Spinal cord (tissue), 10 donors: ENCODE measurements at places on chromosomes 7 and 10. TPM values are rescaled to one million over a fixed set of nuclear protein-coding genes. Genes with fewer than 3 reads are reported as not detected.

COL26A1 gene
- 49.3 TPM for polyA plus RNA-seq

NRCAM gene
- 148 TPM for polyA plus RNA-seq

TYW1B gene
- polyA plus RNA-seq, result 5.0 TPM

NPY4R2 gene
- 0.24 TPM for polyA plus RNA-seq

CUZD1 gene
- 1.9 TPM for polyA plus RNA-seq

MRLN gene
- polyA plus RNA-seq, result not detected

DNA sequence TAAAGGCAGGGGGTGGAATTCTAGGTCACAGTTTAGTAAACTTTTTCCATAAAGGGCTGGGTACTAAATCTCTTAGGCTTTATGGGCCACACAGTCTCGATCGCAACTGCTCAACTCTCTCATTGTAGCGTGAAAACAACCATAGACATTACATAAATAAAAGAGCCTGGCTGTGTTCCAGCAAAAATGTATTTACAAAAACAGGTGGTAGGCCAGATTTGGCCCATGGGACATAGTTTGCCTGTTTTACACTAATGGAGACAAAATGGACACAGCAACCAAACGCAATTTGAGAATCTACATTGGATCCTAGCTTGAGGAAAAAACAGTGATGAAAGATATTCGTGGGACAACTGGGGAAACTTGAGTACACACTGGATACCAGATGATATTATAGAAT, 23.2 kb upstream of the MALSU1 start:
- no peak for DNase-seq

- no peak for DNase-seq
Observed at GRCh38 chr7:91959023-91959422, 18.4 kb downstream of the AKAP9 start.

DNA sequence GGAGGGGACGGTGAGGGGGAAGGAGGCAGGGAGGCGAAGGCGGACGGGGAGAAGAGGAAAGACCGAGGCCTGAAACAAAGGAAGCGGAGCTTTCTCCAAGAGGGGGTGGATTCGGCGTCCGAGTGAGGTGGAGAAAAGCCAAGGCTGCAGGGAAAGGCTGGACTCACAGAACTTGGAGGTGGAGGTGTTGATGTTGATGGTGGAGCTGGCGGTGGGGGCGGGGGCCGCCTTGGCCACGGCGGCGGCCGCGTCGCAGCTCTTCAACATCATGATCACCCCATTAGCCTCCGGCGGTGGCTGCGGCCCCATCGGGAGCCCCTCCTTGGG, 578 bp downstream of the CACUL1 start:
- DNase-seq, result peak; percentile 7

DNA sequence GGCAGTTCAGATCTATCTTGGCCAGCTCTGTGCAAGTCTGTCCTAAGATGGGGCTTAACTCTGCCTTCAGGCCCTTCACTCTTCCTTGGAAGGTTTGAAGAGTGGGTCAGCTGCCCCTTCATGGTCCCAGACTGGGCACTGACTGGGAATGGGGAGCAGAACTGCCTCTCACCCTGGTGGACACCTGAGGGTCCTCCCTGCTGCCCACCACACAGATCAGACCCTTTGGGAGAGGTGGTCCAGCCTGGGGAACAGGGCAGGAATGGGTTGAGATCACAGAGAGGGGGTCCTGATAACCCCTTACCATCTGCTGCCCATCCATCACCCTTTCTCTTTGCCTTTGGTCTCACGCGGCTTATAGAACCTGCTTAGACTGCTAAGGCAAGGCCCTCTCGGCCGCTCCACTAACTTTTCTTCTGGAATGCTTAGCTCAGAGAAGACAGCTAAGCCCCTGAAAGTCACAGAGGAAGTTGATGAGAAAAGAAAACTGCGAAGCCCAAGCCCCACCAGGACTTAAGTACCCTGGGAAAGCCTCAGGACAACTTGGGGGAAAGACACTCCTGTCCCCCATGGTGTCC, 402 bp upstream of the CDHR1 start:
- no peak for DNase-seq

DNA sequence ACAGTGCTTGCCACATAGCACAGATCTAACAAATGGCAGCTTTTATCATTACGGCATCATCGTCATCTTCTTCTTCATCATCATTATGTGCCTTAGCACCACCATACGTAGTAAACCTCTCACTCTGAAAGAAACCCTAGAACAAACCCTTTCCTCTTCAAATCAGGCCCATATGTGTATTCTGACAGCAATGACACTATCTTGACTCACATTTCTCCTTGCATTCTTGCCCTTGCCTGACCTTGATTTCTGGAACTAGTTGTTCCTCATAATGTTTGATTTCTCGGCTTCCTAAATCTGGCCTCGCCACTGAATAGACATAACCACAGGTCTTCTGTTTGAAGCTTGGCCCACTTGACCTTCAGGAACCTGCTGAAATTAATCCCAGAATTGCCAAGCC, 115.3 kb downstream of the DGKI start:
- DNase-seq, result no peak

GRCh38 chr7:41491883-41492471, 210.9 kb downstream of the INHBA start:
- DNase-seq, result peak; percentile 4

- no peak for DNase-seq
Observed at GRCh38 chr7:41164440-41164839, 538.5 kb downstream of the INHBA start.

GRCh38 chr10:100282907-100283306, 3.6 kb downstream of the BLOC1S2 start:
- no peak for DNase-seq
